Chondrocyte (in vitro differentiated cells): ENCODE measurements at places on chromosomes 2 and 18. TPM values are rescaled to one million over a fixed set of nuclear protein-coding genes. Genes with fewer than 3 reads are reported as not detected.

GRCh38 chr2:97900806-97901205 is 94.9 kb downstream of the TMEM131 start:
- no peak for DNase-seq

DNA sequence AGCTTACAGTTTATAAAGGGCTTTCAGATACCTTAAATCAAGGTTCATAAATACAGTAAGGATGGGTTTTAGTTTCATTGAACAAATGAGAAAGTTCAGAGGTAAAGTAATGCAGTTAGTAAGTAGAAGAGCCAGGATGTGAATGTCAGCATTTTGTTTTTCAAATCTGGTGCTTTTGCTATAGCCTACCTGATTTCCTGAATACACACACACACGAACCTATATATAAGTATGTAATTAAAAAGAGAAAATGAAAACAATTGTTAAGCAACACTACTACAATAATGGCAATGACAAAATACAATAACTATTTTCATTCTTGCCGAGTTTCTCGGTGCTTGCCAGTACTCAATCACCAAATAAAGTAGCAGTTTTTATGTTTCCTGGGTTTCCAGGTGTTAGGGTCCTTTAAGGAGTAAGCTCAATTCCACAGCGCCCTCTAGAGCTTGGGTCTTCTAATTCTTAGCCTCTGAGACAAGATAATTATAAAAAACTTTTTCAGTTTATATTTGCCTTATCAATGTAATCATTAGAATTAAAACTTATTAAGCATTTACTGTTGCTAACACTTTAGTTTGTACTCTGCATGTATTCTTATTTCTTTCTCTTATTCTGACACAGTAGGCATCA is 512.9 kb upstream of the ACVR2A start:
- no peak for DNase-seq

GRCh38 chr18:13390711-13391110 is 172.2 kb downstream of the LDLRAD4 start:
- no peak for DNase-seq

DNA sequence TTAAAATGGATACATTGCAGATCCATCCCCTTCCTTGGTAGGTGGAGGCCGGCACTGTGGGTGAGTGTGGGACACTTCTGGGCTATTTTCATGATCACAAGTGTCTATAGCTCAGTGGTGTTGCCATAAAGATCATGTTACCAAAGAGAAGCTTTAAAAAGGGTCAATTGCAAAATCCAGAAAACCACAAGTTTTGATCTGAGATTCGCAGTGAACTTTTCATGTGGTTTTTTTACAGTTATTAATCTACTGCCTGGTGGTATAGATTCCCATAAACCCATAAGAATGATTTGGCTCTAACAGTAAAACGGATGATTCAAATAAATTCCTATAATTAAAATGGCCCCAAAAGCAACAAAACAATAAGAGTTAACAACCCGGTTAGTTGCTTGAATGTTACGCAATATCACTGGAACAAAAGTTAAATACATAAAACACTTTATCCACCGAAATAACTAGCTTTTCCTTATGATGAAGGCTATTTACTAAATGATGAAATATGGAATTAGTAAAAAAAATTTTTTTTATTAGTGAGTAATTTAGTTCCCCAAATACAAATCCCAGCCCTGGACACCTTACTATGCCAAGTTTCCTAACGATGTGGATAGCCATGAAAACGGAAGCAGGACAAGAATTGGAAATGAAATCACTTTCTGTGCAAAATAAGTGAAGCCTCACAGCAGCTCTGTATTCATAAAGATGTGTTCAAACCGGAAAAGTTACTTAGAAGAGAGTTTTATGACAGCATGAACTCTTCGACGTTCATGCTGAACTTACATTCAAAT is 95.6 kb upstream of the THOC1 start:
- DNase-seq, result no peak

DNA sequence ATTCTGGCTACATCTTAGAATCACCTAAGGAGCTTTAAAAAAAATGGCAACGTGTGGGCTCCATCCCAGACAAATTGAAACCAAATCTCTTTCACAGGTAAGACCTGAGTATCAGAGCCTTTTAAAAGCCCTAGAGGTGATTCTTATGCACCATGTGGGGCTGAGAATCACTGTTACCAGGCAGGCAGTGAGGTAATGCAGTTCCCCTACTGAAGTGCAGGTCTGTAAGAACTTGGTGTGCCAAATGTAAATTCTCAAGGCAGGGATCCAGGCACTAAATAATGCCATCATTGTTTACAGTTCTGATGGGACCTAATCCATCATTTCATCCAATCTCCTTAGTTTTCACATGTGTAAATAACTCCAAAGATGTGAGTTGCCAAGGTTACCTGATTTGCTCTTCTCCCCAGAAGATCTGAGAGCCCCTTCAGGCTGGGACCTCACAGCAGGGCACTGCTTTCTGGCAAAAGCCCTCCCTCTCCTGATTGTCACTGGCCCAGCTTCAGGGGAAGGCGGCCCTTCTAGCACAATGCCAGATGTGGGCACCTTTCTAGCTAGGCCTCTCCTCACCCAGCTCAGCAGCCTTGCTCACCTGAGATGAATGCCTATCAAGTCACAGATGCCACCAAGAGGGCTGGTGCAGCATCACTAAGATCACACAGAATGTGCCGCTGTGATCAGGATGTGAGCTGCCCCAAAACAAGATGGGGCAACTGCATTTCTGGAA is 73.6 kb upstream of the RGPD5 start:
- no peak for DNase-seq

GRCh38 chr2:207219676-207220501 is 54.1 kb upstream of the KLF7 start:
- DNase-seq, result no peak

DNA sequence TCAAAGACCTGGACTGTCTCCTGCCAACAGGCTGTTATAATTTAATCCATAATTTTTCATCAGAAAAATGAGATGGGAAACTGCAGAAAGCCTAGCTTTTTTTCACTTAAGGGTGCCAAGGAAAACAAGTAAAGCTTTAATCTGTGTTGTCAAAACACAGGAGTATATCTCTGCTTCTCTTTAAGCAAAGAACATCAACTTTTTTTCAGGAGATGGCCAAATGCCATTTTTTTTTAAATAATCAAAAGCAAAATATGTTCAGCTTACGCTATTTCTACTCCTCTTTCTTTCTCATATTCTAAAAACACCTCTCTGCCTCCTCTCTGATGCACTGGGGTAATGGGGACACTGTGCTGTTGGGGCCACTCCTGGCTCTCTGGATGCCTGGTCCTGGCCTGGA is 73.1 kb upstream of the NXPH2 start:
- no peak for DNase-seq

DNA sequence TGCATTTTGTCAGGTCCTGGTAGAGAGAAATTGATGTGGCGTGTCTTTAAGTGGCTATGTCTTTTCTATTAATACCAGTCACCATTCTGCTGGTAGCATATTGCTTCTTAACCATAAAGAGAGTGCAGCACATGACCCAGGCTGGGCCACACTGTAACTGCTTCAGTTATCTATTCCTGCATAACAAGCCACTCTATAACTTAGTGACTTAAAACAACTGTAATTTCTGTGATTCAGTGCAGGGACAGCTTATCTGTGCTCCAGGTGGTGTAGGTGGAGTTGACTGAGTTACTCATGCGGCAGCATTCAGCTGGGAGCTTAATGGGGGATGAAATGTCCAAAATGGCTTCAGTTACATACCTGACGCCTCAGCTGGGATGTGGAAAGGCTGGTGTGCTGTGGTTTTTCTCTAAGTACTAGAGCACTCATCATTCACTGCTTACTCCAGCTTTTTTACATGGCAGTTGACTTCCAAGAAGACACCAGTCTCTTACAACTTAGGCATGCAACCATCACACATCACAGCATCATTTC is 742.4 kb downstream of the SATB2 start:
- DNase-seq, result no peak

- DNase-seq, result no peak
Measured at GRCh38 chr2:22950431-22950830, 434.5 kb upstream of the KLHL29 start.

DNA sequence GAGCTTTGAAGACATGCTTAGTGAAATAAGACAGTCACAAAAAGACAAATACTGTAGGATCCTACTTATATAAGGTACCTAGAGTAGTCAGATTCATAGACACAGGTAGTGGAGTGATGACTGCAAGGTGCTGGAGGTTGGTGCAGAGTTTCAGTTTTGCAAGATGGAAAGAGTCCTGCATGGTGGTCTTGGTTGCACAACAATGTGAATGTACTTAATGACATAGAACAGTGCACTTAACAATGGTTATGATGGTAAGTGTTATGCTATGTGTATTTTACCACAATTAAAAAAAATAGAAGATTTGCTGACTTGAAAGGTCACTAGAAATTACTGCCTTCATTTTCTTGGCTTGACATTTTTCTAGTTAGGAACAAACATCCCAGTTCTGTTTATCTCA is 9.5 kb downstream of the CERS6 start:
- DNase-seq, result no peak

DNA sequence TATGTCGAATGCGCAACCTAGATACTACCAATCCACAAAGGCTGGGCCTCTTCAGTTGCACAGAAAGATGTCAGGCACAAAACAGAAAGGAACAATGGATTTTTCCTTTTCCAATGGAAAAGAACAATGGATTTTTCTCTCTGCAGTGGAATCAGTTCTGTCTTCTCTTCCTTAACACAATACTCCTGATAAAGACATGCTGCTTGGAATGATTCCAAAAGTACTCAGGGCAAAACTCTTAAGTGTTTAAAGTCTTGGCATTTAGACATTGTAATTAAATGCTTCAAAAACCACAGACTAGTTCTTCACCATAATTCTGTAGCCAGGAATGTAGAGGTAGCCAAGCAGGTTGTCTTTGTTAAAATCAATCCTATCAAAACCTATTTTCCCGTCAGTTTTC is 46.7 kb upstream of the FLACC1 start:
- DNase-seq, result no peak

- DNase-seq, result no peak
Measured at GRCh38 chr2:168336786-168337388, 89.5 kb upstream of the STK39 start.

DNA sequence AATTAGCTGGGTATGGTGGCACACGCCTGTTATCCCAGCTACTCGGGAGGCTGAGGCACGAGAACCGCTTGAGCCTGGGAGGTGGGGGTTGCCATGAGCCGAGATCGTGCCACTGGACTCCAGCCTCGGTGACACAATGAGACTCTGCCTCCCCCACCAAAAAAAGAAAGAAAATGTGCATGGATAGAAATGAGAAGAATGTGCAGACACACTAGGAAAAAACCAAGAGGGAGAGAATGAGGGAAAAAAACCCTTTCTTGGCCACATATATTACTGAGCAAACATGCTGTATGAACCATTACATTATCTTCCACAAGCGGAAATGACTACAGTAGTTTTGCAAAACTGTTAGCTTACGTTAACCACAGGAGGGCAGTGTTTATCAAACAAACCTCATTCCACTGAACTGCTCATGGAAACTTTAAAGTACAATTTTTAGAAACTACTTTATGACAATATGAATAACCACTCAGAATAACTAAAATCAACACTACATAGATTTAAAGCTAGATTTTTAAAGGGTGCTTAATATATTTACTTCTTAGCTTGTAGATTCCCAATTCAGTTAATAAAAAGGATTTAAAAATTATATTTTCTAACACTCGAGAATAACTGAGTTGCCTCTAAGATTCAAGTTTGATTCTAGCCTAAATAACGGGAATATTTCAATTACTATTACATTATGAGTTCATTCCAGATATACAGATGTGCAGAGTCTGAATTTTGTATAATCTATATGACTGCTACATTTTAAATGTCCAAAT is 26.4 kb downstream of the ASXL2 start:
- DNase-seq, result no peak

IL1F10 gene
- total RNA-seq, result not detected in 3 replicates

PREB gene
- 44.7 to 53.0 TPM (median 49.4 TPM) in 3 replicates for total RNA-seq

ANTXR1 gene
- 207 to 351 TPM (median 347 TPM) in 3 replicates for total RNA-seq

RTP5 gene
- not detected in 3 replicates for total RNA-seq

ASXL3 gene
- 3.4 to 14.5 TPM (median 3.9 TPM) in 3 replicates for total RNA-seq

CGREF1 gene
- total RNA-seq, result 9.6 to 15.9 TPM (median 13.5 TPM) in 3 replicates

RAMP1 gene
- total RNA-seq, result 176 to 329 TPM (median 178 TPM) in 3 replicates

RUFY4 gene
- not detected in 3 replicates for total RNA-seq

RETREG2 gene
- 81.1 to 88.0 TPM (median 85.0 TPM) in 3 replicates for total RNA-seq

MRPL33 gene
- total RNA-seq, result 59.9 to 64.9 TPM (median 62.1 TPM) in 3 replicates

NT5C1B gene
- total RNA-seq, result not detected in 3 replicates

DDX18 gene
- 40.6 to 46.8 TPM (median 43.2 TPM) in 3 replicates for total RNA-seq
